ENCODE measurements at places on chromosomes 6 and 20.

GRCh38 chr6:43990627-43991619 lies 136.3 kb downstream of the MRPL14 start:
- DNase-seq: no peak

DNA sequence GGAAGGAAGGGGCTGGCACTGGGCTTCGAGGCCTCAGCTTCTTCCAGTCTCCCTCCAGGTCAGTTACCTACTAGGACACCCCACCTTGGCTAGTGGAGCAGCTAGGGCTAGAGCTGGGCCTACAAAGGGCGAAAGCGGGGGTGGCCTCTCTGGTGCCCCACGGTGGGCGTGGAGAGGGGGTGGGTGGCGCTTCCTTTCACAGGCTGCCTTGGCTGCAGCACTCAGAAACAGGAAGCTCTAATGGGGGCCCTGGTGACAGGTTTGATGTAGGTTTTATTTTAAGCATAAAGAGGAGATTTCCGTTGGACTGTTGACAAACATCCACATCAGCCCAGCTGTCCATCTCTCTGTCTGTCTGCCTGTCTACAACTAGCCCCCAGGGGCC lies 13.4 kb downstream of the FAM110A start:
- DNase-seq: no peak

- no peak for DNase-seq
Measured at GRCh38 chr20:13313201-13313600, 92.1 kb downstream of the ISM1 start.

DNA sequence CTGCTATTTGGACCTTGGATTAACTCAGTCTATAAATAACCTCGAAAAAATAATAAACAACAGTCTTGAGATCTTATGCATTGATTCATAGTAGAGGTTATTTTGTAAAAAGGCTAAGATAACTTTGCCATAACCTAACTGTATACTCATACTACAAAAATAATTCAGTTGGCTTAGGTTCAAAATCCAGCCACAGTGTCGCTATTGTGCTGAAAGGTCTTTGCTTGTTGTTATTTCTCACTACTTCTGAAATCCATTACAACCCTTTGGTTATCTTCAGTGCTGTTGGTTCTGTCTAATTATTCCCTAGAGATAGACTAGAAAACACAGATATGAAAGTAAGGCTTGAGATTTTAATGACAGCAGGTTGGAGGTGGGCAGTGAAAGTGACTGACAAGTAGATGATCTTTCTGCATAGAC lies 74.4 kb downstream of the MKKS start:
- DNase-seq: no peak

- no peak for DNase-seq
Measured at GRCh38 chr20:10565922-10566897, 107.6 kb downstream of the JAG1 start.

GRCh38 chr6:33082702-33083101 lies 6.9 kb downstream of the HLA-DPB1 start:
- DNase-seq: no peak

- peak; percentile 92 for DNase-seq
Measured at GRCh38 chr6:119147101-119148053, 68.9 kb upstream of the FAM184A start.

- DNase-seq: no peak
Measured at GRCh38 chr6:129719692-129720091, 9.7 kb upstream of the ARHGAP18 start.

- peak; percentile 22 for DNase-seq
Measured at GRCh38 chr6:52509281-52510212, 67.3 kb downstream of the TRAM2 start.

DNA sequence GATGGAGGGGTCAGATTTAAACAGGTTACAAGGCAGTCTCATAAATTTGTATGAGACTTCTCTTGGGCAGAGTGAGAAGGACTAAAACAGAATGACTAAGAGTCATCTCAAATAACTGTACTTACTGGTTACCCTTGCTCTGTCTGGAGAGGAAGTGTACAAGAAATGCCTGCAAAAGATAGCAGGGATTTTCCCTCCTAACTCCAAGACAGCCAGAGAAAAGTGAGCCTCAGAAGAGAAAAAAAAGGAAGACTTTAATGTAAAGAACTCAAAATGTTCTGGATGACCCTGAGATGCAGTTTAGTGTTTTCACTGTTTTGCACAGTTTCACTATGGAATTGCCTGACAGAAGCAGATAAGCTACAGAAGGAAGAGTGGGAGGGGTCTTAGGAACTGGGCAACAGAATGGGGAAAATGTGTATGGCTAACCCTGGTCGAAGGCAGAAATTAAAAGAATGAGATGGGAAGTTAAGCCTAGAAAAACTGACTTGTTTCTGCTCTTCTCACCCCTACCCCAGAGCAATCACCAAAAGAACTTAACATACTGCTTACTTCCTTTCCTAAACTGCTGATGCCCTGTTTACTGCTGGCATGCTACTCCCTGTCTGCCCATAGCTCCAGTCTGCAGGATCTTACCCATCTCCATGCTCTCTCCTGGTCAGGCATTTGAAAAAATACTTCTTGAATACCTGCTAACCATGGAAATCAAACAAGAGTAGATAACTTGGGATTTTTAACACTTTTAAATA lies 98.1 kb upstream of the MARCKS start:
- no peak for DNase-seq

DNA sequence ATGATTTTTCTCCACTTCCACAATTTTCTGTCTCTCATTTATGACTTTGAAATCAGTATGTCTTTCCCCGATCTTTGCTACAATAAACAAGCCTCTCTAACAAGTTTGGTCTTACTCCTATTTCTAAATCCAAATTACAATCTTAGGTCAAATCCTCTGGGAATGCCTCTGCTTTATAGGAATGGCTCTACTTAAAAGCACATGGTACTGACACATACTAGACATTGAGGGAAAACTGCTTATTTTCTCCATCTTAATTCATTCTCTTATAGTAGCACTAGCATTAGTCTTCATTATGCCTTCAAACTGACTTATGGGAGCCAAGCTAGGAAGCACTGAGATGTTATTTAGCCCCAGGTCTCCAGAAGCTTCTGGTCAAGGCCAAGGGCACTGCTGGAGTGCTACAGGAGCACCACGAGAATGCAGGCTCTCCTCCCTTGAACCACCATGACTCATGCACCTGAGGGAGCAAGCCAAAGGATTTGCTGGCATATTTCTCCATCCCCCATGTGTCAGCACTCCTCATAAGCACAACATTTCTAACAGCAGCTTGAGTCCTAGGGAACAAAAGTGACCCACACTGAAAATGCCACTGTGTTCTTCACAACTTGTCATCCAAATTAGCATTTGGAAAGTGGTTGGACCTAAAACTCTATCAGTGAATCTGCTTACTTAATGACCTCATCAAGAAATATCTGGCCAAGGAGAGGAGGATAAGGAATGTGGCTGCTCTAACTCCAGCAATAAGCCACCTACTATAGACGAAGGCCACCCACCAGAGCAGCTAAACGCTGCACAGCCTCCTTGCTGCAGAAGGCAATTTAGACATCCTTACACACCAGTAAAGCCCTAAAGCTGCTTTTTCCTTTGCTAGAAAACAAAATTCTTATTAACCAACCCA lies 156.8 kb upstream of the KCNQ5 start:
- peak; percentile 64 for DNase-seq

- DNase-seq: no peak
Measured at GRCh38 chr20:19874040-19874727, 116.1 kb downstream of the RIN2 start.

DNA sequence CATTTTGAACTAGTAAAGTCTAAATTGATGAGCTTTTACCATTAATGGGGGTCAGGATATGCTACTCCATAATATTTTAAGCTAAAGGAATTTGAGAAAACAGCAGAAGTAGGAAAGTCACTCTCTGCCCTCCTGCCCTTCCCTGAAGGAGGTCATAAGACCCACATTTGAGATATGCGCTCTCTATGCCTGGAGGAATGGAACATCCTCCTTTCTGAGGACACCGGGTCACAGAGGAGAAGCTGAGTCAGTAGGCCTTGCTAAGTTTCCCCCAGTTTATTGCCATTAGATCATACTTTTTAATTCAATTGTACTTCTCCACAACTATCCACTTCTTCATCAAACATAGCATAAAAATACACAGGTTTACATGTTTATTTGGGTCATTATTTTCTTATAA lies 40.3 kb downstream of the AKAP7 start:
- no peak for DNase-seq

GRCh38 chr6:142822842-142823241 lies 122.1 kb downstream of the HIVEP2 start:
- DNase-seq: no peak

GRCh38 chr6:70312165-70312745 lies 9.4 kb upstream of the COL9A1 start:
- DNase-seq: peak; percentile 95
